ENCODE measurements at places on chromosomes 7 and 10.

- no peak for DNase-seq
These were observed 255.9 kb downstream of the MDFIC start for GRCh38 chr7:115177823-115178222.

DNA sequence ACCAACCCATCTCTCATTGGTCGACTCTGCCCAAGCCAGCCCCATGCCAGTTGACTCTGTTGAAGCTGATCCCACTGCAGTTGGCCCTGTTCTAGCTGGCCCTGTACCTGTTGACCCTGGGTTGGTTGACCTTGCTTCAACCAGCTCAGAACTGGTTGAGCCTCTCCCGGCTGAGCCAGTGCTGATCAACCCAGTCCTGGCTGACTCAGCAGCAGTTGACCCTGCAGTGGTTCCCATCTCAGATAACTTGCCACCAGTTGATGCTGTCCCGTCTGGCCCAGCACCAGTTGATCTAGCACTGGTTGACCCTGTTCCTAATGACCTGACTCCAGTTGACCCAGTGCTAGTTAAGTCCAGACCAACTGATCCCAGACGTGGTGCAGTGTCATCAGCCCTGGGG, 7.4 kb downstream of the PPRC1 start:
- no peak for DNase-seq

DNA sequence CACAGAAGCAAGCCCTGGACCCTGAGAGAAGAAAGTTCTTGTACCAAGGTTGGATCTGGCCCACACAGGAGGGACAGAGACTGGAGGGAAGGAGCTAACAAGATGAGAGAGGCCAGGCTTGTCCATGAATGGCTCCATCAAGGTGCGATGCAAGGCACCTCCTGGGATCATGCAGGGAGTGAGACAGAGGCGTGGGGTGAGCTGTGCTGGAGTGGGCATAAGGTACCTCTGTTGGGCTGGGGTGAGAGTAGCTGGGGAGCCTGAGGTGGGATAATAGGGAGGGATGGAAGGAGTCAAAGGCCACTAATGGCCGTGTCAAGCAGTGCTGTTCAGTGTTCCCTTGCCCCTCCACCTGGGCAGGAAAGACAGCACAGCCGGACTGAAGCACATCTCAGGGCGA, 9.9 kb downstream of the TMEM72 start:
- DNase-seq: no peak

DNA sequence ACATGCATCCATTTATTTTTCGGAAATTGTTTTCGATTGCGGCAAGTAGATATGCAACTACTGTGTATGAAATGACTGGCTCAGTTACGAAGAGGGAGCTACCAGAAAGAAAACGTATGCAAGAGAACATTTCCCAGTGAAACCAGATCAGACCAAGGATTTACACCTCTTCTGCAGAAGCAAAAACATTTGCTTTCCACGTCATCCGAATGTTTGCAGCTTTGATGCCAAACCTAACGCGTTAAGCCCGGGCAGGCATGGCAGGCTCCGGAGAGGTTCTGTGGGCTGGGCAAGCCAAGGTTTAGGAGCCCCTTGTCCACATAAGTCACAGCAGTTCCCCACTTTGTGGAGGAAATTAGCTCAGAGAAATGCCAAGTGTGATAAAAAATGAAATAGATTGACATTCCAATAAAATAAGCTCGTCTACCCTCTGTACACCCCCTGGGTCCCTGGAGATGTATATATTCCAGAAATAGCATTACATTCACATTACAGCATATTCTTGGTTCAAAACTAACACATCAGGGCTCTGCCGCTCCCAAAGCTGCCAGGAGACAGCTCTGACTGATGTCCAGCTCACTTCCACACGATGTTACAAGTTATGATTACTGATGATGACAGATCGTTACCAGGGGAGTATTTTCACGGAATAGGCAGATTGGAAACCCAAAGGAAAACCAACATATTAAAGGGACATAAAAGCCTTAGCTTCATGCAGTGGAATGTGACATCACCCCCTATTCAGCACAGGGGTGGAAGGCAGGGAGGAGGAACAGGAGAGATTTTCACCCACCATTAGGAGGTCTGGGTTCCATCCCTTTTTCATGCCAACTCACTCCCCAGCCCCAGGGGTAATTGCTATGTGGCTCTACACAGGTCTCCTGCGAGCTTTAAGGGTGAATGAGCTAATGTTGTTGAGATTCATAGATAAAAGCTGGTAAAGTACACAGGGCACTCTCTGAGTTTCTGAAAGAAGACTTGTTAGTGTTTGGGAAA, 81.5 kb downstream of the LYZL1 start:
- DNase-seq: no peak

GRCh38 chr10:69662901-69663300, 32.9 kb downstream of the FAM241B start:
- no peak for DNase-seq

GRCh38 chr10:65911151-65911835, 1014.5 kb upstream of the LRRTM3 start:
- DNase-seq: no peak

DNA sequence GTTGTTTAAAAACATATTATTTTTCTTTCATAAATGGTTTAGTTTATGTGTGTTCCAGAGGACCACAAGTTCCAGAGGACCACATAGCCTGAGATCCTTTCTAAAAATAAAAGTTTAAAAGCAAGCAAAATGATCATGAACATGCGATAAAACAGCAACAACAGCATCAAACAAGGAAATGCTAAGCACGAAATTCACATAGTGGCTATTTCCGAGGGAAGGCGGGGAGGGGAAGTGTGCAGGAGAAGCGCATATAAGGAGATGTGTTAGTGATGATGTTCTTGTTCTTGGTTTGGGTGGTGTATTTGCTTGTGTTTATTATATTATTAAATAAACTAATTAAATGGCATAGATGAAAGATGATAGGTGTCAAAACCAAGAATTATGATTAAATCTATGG, 1.2 kb downstream of the TBATA start:
- DNase-seq: no peak

DNA sequence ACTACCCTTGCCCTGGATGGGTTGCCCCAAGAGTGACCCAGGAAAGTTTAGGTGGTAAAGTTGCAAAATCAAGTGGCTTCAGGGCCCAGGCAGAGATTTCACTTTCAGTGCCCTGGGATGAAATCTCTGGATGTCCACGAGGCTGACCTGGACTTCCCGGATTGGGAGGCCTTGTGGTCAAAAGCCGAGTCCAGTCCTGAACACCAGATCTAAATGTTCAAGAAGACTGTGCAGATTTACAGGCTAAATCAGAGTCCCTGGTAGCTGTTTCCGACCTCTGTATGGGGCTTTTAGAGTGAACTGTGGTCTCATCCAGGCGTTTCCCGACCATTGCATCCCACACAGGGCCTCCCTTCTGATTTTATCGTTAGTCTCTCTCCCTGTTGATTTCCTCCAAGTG, 95.3 kb downstream of the WDR11 start:
- DNase-seq: no peak

DNA sequence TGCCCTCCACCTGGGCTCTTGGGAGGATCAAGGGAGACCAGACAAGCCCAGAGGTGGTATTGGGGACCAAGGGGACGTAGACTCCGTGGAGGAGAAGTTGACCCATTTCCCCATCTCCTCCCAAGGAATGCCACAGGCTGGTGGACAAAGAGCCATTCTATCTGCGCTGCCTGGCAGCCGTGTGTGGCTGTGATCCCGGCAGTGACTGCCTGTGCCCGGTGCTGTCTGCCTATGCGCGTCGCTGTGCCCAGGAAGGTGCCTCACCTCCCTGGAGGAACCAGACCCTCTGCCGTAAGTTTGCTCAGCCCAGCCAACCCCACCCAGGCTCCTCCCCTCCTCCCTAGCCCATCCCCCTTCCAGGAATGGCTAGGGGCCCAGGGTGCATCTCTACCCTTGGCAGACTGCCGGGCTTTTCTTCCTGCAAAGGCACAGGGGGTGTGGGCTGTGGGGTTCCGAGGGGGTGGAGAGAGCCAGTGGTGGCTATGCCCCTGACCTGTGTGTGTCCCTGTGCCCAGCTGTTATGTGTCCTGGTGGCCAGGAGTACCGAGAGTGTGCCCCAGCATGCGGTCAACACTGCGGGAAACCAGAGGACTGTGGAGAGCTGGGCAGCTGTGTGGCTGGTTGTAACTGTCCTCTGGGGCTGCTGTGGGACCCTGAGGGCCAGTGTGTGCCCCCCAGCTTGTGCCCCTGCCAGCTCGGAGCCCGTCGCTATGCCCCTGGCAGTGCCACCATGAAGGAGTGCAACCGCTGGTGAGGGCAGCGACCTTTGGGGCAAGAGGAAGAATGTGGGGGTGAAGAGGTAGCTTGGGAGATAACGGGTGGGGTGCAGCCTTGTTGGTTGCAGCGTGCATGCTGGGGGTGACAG, 10.2 kb upstream of the ZNF467 start:
- no peak for DNase-seq

DNA sequence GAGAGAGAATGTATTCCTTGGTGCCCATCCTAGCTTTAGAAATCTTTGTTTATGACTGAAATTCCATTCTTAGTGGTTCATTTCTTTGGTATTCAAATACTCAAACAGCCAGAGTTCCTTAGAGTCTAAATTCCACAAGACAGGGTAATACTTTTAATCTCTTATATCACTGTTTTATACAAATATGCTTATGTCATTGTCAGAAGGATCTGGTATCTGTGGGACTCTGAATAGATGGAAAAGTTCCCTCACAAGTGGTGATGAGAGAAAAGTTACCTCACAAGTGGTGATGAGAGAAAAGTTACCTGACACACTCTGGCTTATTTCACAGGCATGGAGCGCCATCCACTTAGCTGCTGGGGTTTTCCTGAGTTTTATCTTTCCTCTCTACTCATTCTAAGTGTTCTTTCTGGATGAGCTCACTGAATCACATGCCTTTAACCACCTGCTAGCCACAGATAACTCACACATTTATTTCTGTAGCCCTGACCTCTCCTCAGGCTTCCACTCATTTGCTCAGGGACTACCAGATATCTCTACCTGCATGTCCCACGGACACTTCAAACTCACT, 784.0 kb downstream of the SUGCT start:
- DNase-seq: peak; percentile 73

DNA sequence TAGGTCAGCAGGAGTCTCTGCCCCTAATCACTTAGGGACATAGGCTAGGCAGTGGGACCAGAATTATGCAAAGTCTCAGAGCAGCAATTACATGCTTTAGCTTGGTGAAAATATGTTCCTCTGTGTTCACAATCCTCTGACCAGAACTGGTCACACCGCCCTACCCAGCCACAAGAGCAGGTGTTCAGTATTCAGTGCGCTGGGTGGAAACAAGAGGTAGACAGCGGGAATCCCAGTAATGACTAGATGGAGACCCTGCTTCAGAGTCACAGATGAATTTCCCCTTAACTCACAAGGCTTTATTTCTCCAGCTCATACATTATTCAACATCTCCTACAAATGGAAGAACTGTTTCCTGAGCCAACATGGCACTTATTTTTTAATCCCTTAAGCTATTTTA, 763.7 kb upstream of the POM121L12 start:
- DNase-seq: no peak

DNA sequence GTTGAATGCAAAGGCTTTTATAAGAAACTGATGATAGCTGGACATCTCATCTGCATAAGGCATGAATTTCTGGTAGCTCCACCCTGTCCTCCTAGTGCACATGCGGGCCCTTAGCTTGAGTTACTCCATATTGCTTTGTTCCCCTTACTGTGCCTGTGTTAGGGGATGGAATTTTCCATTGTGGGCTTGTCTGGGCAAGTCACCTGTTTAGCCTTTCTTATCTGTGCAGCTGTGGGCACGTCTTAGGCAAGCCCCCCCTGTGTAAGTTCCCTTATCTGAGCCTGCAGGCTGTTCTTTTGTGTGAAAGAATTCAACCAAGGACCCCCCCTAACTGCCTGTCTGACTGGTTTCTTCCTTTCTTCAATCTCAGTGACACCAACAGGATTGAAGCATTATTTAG, 14.5 kb upstream of the CROT start:
- DNase-seq: no peak

GRCh38 chr7:141071260-141071854, 2.5 kb upstream of the TMEM178B start:
- DNase-seq: peak; percentile 3

DNA sequence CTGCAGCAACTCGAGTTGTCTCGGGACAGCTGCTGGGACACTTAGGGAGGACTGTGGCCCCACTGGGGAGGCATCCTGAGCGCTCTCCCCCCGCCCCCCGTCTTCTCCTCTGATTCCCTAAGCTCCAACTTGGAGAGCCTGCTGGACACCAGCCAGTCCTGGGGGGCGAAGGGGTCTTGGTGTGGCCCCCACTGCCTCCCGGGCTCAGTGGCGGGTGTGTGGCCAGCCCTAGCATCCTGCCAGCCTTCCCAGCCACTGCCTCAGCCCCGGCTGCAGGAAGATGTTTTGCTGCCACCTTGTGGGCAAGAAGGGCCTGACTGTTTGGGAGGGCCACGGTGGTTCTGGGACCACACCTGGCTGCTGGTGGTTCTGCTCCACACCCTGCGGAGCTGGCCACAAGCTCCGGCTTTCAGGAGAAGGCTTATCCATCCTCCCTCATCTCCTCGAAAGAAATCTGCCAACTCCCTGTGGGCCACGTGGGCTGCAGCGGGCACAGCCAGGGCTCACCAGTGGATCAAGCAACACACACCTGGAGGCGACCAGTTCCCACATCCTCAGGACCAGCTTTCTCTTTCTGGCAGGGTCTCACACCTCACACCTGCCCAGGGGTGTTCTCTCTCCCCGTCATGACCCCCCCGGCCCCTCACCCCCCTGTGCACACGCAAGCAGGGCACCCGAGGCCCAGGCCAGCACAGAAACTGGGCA, 24.8 kb downstream of the AGAP3 start:
- peak; percentile 55 for DNase-seq
